ENCODE measurements at places on chromosomes 3 and 15.
A peak's percentile ranks its signal among the peaks of the same experiment; 100 is the strongest.

DNA sequence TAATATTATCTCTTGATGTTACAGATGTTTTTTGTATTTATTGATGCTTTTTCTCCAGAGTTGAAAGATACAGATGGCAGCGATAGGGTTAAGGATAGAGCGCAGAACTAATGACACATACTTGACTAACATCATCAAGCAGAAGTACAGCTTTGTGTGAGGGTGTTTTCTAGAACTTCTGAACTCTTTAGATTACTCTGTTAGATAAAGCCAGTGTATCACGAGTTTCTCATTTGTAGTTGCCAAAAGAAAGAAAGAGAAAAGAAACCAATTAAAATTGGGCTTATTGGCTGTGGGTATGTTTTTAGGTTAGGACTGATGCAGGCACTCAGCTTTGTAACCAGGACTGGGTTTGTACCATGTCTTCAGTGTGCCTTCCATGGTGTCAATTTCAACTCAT lies 6.6 kb upstream of the GPR171 start:
- DNase-seq: no peak

- DNase-seq: no peak
Measured at GRCh38 chr15:70092464-70093027, 5.2 kb downstream of the TLE3 start.

DNA sequence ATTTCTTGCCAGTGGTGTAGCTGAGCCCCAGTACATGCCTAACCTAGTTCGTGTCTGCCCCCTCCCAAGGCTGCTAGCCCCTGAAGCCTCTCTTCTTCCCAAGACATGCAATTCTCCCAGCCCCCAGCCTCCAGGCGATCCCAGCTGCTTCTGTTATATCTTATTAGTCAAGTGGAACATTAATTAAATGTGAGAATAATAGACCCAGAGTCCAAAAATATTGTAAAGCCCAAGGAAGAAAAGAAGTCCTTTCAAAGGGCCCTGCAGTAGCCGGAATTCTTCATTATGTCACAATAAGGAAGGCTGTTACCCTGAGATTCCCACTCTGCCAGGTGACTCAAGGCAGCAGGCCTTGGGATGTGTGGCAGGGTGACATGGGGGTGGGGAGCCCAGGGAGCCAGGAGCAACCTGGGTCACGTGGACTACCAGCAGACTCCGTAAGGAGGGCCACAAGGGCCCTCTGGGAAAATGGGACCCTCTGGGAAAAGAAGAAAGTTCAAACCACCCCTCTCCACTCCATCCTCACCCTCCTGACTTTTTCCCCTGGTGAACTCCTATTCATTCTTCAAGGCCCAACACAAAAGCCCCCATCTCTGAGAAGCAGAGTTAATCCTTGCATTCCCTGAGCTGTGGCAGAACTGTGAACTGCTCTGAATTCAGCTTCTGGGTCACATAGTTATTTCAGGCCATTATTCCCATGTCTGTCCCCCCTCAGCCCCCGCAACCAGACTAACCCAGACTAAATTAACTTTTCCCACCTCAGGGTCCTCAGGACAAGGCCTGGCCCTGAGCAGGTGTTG lies 21.8 kb upstream of the TRH start:
- DNase-seq: no peak

GRCh38 chr3:40586901-40587300 lies 62.1 kb downstream of the ZNF621 start:
- no peak for DNase-seq

GRCh38 chr15:62847900-62848489 lies 194.6 kb upstream of the TPM1 start:
- DNase-seq: peak; percentile 17

- no peak for DNase-seq
Measured at GRCh38 chr15:60373745-60374144, 24.0 kb downstream of the ANXA2 start.

DNA sequence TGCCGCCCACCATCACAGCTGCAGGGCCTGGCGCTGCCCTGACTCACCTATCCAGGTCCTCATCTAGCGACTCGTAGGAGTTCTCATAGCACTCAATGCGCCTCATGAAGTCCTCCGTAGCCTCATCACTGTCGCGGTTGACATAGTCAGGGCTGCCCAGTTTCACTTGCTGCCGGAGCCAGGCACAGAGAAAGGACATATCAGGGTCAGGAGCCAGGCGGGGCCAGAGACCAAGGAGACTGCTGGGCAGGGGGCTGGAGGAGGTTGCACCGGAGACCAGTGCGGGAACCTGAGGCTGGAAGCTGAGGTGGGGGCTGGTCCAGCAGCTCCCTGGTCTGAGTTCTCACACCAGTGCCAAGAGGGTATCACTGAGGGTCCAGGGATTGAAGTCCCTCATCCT lies 18.2 kb downstream of the PFKFB4 start:
- DNase-seq: no peak

All from pulmonary artery endothelial cell (primary cell).